ENCODE measurements at places on chromosomes 1 and 21.

DNA sequence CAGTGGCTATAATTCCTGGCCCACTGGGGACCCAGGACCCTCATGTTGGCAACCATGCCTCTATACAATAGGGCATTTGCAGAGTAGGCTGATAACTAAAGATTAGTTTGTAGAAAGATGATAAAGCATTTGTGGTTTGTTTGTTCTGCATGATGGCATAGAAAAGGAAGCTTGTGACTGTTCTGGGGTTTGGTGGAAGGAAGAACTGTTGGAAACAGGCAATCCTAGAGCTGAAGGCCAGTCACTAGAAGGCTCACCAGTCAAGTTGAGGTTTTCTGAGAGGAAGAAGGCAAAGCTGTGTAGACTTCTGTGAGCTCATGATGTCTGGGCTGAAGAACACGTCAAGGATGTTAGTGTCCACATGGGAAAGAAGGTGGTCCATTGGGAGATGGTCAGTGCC lies 140.3 kb upstream of the VANGL1 start:
- DNase-seq: no peak

DNA sequence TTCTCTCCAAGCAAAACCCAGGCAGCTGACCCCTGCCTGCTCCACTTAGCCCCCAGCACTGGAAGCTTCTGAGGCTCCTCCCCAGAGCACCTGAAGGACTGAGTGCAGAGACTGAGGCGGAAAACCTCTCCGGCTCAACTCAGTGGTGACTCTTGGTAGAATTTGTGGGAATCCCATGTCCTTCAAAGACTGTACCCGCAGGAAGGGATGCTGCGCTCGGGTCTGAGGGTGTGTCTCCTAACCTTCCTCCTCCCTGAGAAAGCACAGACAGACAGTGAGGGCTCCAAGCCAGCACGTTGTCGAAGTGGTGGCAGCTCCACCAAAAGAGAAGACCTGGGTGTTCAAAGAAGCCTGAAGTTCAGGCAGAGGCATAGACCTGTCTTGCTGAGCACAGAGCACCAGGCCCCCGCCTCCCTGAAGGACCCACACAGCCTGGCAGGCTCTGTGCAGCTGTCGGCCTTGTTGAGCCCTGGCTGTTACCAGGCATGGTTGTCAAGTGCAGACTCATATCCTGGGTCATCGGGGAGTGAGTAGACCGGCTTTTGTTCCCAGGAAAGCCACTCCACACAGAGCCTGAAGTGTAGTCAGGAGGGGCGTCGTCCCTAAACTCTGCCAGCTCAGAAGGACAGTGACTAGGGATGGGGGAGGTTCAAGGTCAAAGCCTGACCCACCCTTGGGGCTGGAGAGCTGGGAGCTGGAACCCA lies 36.7 kb downstream of the CSMD2 start:
- DNase-seq: no peak

DNA sequence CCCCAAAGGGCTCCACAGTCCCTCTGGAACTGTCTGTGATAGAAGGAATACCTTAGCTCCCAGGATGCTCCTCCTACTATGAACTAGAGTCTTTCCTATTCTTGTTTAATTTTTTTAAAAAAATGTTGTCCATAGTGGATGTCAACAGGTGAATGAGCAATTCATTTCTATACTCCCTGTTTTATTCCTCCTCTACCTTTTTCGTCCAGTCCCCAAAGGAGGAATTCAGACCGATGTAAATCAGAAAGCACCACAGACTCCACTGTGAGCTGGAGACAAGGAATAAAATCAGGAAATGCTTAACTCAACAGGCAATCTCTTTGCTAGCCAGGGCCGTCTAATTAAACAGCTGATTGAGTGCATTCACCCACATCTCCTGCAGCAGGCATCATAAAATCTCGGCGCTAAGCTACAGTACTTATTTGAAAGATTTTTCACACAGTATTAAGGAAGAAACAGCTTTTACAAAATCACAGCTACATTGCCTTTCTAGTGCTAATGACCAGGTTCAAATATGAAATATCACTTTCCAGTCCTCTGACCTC lies 381.6 kb downstream of the SIPA1L2 start:
- no peak for DNase-seq

DNA sequence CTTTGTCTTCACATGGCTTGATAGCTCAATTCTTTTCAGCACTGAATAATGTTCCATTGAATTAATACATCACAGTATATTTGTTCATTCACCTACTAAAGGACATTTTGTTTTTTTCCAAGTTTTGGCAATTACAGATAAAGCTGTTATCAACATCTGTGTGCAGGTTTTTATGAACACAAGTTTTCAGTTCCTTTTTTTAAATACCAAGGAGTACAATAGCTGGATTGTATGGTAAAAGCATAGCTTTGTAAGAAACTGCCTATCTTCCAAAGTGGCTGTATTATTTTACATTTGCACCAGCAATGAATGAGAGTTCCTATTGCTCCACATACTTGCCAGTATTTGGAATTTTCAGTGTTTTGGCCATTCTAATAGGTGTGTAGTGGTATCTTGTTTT lies 4.8 kb upstream of the MCOLN2 start:
- no peak for DNase-seq

- DNase-seq: no peak
Observed at GRCh38 chr21:45154511-45155508, 80.4 kb downstream of the ADARB1 start.

DNA sequence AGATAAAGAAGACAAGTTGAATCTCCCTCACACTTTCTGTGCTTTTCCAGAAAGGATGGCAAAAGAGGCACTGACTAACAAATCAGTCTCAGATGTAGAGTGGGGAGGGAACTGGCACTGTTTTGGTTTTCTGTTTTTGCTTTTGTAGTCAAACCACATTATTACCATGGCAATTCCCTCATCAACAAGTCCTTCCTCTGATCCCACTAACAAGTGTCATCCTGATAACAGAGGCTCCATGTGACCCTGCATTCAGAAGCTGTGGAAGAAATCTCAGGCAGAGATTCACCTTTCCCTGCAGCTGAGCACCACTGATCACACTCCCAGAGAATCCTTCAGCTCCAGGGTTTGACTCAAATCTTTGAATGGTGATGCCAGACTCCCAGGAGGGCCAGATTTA lies 203.4 kb downstream of the TNR start:
- no peak for DNase-seq

DNA sequence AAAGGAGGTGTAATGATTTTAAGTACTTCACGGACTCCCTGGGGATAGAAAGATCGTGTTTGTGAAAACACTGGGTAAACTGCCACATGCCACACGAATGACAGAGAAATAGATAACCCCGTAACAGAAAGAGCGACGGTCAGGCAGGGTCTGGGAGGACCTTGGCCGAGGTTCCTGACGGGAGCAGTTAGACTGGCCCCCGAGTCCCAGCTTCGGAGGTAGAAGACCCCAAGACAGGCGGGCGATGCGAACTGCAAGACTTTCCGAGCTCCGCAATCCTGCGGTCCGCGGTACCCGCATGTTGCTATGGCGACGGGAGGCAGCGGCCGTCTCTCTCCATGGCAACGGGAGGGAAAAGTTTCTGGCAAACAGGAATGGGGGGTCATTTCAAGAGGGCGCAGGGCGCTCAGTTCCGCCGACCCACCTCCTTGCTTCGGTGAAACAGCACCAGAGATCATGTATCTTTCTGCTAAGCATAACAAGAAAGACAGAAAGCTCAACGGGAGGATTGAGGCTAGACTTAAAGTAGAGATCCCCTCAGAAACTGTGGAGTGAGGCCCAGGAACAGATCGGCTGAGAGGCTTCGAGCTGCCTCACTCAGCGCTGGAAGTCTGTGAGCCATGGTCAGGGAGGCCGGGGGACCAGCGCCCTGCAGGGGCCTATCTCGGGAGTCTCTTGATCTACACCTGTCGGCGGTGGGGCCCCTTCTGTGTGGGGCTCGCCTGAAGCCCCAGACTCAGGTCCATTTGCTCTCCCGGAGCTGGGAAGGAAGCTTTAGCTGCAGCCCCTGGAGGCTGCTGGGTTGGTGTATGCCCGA lies 685 bp upstream of the SYT6 start:
- no peak for DNase-seq

DNA sequence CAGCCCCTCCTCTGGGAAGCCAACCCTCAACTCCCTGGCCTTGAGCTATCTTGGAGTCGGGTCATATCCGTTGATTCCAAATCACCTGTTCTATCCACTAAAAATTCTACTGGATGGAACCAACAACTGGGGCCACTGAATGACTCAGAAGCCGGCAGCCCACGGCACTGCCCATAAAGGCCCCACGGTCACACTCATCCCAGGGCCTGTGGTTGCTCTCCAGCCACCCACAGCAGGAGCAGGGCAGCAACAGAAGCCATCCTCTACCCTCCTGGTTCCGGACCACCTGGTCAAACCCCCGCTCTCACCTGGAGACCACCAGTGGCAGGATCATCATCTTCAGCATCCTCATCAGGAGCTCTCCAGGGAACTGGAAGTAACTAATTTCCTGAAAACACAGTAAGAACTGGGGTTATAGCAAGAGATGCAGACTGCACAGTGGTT lies 8.4 kb downstream of the SLC1A7 start:
- no peak for DNase-seq
